Activated CD4-positive, alpha-beta T cell treated with anti-CD3 and anti-CD28 coated beads, Interleukin-2, amount 50 U/mL, for 24 hours (primary cell): ENCODE measurements at places on chromosomes 3 and 15.

DNA sequence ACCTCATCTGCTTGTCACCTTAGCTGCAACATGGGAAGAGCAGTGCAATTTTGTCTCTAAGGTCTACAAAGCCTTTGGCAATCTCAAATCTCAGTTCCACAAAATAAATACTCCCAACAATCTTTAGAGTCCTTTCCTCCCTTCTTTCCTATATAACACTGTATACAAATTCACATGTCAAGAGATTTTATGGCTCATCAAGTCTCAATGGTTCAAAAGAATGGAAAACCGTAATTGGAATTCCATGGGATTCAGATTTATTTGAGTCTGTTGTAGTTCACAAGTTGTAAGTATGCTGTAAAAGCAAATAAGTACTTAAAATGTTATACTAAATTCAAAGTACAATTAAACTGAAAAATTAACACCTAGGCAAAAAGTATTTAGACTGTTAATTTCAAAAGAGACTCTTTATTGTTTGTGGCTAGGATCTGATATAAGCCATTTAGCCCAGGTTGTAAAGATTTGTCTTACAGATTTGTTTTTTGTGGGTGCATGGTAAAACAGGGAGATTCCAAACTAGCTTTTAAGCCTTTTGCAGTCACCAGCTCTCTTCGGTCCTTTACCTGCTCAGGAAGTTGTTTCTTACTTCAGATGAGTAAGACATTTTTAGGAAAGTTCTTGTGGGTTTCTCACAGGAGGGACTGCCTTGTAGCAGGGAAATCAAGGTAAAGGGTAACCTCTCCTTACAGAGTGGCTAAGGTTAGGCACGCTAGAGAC, 50.1 kb downstream of the CMSS1 start:
- no peak for DNase-seq

DNA sequence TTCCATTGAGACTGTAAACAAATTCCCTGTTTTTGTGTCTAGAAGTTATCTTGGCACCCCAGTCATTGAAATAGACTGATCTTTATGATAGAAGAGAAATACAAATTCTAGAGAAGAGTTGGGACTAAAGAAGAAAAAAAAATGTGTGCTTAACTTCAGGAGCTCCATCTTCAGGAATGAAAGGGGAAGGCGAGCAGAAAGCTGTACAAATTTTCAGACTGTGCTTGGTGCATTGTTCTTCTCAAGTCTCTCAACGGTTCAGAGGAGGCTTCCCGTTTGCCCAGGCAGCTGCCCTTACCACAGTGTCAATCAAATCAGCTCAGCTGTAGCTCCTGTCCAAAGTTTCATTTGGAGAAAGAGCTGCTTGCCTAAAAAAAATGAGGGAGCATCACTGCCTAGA, 41.7 kb downstream of the OXSM start:
- no peak for DNase-seq

GRCh38 chr15:94761574-94761973, 530.2 kb downstream of the MCTP2 start:
- no peak for DNase-seq

- no peak for DNase-seq
These were observed 54.7 kb downstream of the RPL39L start for GRCh38 chr3:187084580-187084979.

GRCh38 chr3:78834910-78835309, 932.9 kb downstream of the ROBO1 start:
- DNase-seq = no peak

DNA sequence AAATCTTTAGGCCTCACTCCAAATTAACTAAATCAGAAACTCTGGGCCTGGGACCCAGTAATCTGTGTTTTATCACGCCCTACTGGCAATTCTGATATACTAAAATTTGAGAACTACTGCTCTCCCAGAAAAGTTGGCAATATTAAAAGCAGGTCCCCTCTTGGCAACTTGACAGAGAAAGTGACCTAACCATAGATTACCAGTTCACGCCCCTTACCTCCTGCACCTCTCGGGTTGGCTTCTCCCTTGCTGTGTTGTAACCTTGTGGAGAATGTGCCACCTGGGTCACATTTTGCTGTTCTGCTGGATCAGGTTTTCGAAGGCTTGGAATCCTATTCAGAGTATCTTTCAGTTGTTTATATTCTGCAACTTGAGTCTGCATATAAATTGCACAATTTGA, 59.1 kb downstream of the GOLIM4 start:
- DNase-seq = no peak

DNA sequence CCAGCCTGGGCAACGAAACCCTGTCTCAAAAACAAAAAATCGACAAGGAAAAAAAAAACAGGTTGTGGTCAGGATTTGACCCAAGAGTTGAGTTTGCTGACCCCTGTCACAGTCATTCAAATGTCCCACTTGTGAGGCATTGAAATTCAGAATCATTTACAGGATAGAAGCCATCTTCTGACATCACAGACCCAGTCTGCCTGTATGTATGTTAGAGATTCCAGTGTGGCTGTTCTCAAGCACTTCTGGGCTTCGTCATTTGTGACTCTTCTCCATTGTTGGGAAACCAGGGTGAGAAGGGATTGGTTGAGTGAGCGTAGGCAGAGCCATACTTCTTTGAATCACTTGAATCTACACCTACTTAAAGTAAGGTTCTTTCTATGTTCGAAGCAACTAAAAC, 57.1 kb downstream of the LMLN start:
- DNase-seq = no peak

- DNase-seq = no peak
These were observed 27.6 kb downstream of the THBS1 start for GRCh38 chr15:39608185-39609139.

DNA sequence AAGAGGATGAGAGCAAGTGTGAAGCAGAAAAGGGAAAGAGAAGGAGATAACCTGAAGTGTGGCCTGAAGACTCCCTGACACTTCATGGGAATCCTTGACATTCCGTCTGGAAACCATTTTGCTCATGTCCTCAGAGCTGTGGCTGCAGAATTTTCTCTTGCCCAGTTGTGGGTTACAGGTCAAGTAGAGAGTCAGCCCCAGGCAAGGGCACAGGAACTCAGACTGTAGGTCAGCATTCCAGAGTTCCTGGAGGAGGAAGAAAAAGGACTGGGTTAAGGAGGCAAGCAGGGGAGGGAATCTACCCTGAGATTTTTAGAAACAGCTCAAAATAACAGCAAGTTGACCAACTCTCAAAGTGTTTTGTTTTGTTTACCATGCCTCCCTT, 4.1 kb upstream of the THSD4 start:
- DNase-seq = no peak

- no peak for DNase-seq
These were observed 146.9 kb upstream of the GADL1 start for GRCh38 chr3:31041161-31041978.

GRCh38 chr3:42497009-42497731, 5.3 kb upstream of the VIPR1 start:
- no peak for DNase-seq

GRCh38 chr3:37111199-37111598, 63.2 kb downstream of the LRRFIP2 start:
- DNase-seq = no peak

DNA sequence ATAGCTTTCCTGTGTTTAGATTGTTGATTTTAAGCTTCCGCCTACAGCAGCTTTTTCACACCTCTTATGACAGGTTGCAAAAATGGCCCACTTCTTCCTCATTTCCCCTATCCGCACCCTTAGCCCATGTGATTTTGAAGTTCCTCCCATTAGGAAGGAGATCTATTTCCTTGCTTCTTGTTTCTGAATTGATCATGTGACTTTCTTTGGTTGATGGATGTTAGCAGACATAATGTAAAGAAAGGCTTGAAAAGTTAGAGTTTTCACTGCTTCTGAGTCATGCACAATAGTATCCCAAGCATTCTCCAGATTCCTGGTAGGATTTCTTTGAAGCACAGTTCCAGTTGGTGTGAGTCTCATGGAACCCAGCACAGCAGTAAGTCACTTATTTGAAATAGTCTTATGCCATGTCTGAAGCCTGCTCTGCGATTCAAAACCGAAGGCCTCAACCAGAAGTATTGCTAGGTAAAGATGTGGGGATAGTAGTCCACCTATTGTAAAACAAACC, 76.6 kb downstream of the EDEM1 start:
- DNase-seq = no peak

DNA sequence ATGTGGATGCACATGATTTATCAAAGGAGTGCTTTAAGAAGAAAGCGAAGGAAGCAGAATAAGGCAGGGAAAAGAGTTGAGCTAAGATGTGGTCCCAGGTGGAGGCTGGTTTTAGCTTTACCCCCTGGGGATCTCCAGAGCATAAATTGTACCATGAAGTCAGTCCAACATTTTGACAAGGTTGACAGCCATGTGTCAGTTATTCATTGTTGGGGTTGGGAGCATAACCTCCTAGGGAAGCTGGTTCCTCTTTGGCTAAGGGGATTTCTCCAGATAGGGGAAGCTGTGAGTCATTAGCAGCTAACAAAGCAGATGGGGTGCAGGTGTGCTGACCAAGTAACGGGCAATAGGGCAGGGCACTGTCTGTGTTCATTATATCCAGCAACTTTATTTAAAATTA, 123.7 kb upstream of the IGSF10 start:
- DNase-seq = no peak

- no peak for DNase-seq
These were observed 124.3 kb upstream of the RGMA start for GRCh38 chr15:93213281-93213680.

- no peak for DNase-seq
These were observed 711 bp downstream of the XXYLT1 start for GRCh38 chr3:195270079-195270816.

DNA sequence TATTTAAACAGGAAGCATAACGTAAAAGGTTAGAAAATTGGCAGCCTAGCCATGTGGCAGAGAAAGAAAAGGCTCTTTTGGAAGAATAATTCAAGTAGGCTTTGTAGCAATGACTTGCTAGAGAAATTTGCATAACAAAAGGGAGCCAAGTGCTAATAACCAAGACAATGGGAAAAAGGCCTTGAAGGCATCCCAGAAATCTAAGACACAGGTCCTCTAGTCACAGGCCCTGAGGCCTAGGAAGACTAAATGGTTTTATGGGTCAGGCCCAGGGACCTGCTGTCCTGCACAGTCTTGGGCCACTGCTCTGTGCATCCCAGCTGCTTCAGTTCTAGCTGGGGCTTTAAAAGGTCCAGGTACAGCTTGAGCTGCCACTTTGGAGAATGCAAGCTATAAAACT, 78.5 kb downstream of the FGF7 start:
- DNase-seq = no peak

- DNase-seq = no peak
These were observed 3.3 kb upstream of the EHD4 start for GRCh38 chr15:41975669-41976068.
